SHP77 treated with DMSO at 0.1 percent for 48 hours (cell line): ENCODE measurements at places on chromosomes 6 and 20.

- no peak for DNase-seq
Observed at GRCh38 chr6:136251394-136251793, 1.3 kb upstream of the MTFR2 start.

DNA sequence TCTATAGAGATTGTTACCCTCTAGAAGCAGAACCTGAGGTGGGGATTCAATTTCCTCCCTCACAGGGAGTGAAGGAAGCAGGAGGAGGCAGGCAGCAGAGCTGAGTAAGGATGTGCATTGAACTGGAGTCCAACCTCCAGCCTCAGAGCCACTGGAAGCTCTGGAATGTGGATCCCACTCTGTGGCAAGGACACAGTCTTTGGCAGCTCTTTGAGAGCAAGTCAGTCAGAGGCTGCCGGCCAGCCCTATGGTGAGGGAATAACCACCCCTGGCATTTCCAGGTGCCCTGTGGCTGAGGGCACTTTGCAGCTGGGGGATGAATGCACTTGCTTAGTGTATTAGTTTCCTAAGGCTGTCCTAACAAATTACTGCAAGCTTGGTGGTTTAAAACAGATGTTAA, 37.2 kb downstream of the EBF4 start:
- DNase-seq: no peak

GRCh38 chr6:149094934-149095351, 222.6 kb upstream of the TAB2 start:
- DNase-seq: no peak

GRCh38 chr6:170405311-170405975, 98.9 kb downstream of the FAM120B start:
- no peak for DNase-seq

DNA sequence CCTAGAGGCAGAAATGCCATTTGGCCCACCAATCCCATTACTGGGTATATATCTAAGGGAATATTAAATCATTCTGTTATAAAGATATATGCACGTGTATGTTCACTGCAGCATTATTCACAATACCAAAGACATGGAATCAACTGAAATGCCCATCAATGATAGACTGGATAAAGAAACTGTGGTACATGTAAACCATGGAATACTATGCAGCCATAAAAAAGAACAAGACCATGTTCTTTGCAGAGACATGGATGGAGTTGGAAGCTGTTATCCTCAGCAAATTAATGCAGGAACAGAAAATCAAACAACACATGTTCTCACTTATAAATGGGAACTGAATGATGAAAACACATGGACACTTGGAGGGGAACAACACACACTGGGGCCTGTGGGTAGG, 458.4 kb downstream of the CD83 start:
- no peak for DNase-seq

- no peak for DNase-seq
Observed at GRCh38 chr6:49541936-49542335, 8.5 kb upstream of the C6orf141 start.

DNA sequence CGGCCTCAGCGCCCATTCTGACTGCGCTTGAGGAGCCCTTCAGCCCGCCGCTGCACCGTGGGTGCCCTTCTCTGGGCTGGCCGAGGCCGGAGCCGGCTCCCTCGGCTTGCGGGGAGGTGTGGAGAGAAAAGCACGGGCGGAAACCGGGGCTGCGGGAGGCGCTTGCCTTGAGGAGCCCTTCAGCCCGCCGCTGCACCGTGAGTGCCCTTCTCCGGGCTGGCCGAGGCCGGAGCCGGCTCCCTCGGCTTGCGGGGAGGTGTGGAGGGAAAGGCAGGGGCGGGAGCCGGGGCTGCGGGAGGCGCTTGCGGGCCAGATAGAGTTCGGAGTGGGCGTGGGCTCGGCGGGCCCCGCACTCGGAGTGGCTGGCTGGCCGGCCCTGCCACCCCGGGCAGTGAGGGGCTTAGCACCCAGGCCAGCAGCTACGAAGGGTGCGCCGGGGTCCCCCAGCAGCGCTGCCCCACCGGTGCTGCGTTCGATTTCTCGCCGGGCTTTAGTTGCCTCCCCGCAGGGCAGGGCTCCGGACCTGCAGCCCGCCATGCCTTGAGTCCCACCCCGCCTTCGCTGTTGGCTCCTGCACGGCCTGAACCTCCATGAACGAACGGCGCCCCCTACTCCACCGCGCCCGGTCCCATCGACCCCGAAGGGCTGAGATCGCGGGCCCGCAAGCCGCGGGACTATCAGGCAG, 45.7 kb upstream of the MCUR1 start:
- no peak for DNase-seq

DNA sequence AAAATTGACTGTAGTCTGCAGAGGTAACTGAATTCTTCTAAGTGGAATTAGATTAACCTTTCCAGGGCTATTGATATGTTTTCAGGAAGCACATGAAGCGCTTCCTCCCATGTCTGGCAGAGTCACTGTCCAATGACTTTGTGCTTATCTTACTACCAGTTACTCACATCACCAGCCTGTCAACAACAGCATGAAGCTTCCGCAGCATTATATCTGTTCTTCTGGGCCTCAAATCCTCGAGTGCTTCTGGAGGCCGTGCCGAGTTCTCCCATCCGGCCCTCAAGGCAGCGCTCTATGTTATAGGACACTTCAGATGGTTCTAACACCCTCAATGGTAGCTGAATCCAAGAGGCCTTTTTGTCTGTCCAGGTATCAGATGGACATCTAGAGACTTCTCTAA, 33.2 kb downstream of the PSMG4 start:
- DNase-seq: no peak

DNA sequence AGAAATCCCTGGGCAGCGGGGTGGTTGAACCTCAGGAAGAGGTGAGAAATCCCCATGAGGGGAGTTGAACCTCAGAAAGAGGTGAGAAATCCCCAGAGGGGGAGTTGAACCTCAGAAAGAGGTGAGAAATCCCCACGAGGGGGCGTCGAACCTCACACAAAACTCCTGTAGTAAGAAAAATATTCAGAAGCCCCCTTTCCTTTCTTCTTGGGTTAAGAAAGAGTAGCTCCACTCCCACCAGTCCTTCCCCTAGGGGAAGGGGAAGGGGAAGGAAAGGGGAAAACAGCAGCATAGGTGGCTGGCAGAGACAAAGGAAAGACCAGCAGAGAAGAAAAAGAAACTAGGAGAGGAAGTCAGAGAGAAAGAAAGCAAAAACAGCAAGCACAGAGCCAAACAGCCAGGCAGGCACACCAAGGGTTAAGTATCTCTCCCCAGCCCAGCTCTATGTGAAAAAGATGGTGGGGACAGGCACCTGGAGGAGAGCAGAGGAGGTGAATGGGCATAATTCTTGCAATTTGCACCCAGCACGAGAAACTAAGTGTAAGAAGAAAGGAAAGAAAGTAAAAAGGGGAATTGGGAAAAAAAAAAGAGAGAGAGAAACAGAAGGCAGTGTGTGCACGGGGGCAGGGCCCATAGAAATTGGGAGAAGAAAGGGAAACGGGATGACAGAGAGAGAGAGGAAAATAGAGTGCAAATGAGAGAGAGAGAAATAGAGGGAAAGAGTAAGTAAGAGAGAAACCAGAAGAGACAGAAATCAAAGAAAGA, 88.2 kb downstream of the PLG start:
- no peak for DNase-seq

GRCh38 chr6:46156701-46157100, 14.1 kb downstream of the ENPP5 start:
- no peak for DNase-seq

- DNase-seq: no peak
Observed at GRCh38 chr6:150528648-150529285, 70.9 kb upstream of the PLEKHG1 start.

- DNase-seq: no peak
Observed at GRCh38 chr6:109336221-109336961, 45.9 kb downstream of the CD164 start.

DNA sequence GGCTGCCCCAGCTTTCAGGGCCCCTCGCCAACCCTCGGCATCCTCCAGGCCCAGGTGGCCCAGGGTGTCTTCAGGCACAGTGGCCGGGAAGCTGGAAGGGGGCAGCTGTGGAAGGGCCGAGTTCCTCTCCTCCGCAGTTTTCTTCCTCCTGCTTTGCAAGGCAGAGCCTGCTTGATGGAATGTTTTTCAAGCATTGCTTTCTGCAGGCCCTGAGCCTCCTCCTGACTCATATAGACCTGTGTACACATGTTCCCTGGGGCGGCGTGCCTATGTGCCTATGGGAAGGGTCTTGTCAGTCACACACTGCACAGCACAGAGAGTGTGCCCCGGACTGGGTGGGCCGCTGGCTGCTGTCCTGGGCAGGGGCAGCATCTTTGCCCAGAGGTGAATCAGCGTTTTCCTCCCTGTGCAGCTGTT, 107.5 kb downstream of the ERMARD start:
- no peak for DNase-seq

GRCh38 chr20:20440481-20440880, 72.6 kb downstream of the INSM1 start:
- DNase-seq: peak; percentile 87

GRCh38 chr6:2990248-2990931, 9.3 kb upstream of the NQO2 start:
- DNase-seq: peak; percentile 36

DNA sequence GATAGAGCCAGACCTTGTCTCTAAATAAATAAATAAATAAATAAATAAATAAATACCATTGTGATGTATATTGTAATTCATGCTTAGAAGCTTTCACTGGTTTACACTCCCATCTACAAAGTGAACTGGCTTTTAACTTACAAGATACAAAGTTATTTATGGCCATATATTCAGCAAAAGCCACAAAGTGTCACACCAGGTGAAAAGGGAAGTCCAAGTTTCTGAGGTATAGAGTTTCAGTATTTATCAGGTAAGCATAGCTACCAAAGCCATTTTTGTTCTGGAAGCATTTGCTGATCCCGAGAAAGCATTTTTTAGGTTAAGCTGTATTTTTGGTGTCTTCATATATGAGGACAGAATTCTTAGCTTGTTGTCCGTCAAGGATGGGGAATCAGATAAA, 22.1 kb upstream of the PKIG start:
- DNase-seq: no peak

- DNase-seq: no peak
Observed at GRCh38 chr6:50097966-50098640, 48.4 kb upstream of the DEFB112 start.

- no peak for DNase-seq
Observed at GRCh38 chr6:110043366-110043994, 65.4 kb downstream of the GPR6 start.
